H9 (cell line): ENCODE measurements at places on chromosomes 1 and 21. TPM values are rescaled to one million over a fixed set of nuclear protein-coding genes. Genes with fewer than 3 reads are reported as not detected.

NRIP1 gene
- 9.8 and 10.4 TPM in 2 replicates for total RNA-seq

OR2T11 gene
- not detected in 2 replicates for total RNA-seq

FCAMR gene
- total RNA-seq = not detected in 2 replicates

PADI4 gene
- total RNA-seq = 0.13 and 0.18 TPM in 2 replicates

NRDC gene
- 147 TPM in 2 replicates for total RNA-seq

HEYL gene
- total RNA-seq = 1.8 and 1.9 TPM in 2 replicates

GOLT1A gene
- total RNA-seq = 4.2 and 6.3 TPM in 2 replicates

ORC1 gene
- 44.3 and 46.4 TPM in 2 replicates for total RNA-seq

STX12 gene
- 9.9 and 10.6 TPM in 2 replicates for total RNA-seq

NUP210L gene
- 0.04 TPM in 1 of 2 replicates, not detected in the other for total RNA-seq

SYT14 gene
- 8.8 and 10.3 TPM in 2 replicates for total RNA-seq

SDCCAG8 gene
- 10.0 and 11.4 TPM in 2 replicates for total RNA-seq

GRCh38 chr1:150420560-150421265, 56.8 kb downstream of the RPRD2 start:
- no peak overlapping the region for H3K4me3 ChIP-seq
- no peaks in the 10 kb centered on the region for H3K4me1 ChIP-seq
- no peaks in the 10 kb centered on the region for H3K27me3 ChIP-seq
- no peak for DNase-seq
- no peak overlapping the region for H3K27ac ChIP-seq

DNA sequence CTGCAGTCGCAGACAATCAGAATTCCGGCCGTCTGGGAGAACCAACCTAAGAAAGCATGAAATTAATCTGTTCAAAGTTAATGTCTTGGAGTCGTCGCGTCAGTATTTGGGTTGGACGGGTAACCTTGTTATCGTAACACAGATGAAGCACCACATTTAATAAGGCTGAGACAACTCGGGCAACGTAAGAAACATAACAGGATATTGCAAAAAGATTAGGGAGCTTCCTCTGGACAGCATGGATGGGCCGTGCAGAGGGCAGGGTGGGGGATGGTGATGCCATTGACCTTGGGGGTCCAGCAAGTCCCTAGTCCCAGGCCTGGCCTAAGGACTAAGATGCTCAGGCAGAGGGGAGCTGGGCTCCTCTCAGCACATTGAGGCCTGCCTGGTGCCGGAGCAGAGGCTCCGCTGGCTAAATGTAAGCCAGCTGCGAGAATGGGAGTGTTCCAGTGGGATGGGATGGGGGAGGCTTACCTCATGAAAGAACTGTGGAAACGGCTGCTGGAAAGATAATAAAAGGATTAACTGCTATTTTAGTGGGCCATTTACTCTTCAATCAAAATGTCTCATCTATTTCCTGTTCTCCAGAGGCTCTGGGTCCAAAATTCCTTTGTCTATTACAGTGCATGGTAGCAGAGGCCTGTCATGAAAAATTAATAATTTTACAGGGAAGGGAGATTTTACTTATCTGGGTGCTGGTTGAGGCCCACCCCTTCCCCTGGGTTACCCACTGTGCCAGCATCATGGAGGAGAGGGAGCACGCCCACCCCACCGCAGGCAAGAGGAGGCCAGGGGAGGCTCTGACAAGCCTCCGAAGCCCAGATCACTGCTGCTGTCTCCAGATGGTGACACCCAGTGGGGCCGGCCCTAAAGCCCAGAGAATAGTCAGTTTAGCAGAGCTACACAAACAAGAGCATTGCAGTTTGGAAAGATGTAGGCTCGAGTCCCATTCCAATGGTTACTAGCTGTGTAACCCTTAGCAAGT, 131.6 kb downstream of the DMRTB1 start:
- DNase-seq = no peak
- H3K27me3 ChIP-seq = no peaks in the 10 kb centered on the region
- no peak overlapping the region for H3K4me3 ChIP-seq
- H3K36me3 ChIP-seq = no peaks in the 10 kb centered on the region
- no peak overlapping the region for H3K27ac ChIP-seq
- no peaks in the 10 kb centered on the region; the same call in 1 of the 2 replicates for H3K4me1 ChIP-seq

DNA sequence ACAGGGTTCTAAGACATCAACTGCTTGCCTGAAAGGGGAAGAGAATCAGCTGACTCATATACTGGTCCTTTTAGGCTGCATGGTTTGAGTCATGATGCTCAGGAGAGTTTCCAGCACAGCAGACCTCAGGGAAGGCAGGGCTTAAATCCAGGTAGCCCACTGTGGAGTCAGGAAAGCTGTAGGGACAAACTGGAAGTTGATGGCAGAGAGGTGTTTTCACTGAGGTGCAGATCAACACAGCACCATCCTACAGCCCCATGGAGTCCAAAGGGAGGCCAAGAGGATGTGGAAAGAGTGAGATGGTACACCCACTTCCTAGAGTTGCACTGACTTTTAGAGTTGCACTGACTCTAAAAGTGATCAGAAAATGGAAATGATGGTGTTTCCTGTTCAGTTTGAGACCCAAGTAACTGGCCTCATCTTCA, 252.4 kb upstream of the DUSP10 start:
- no peak overlapping the region for H3K4me3 ChIP-seq
- no peaks in the 10 kb centered on the region for H3K36me3 ChIP-seq
- no peak overlapping the region for H3K27ac ChIP-seq
- DNase-seq = no peak

GRCh38 chr1:26021647-26022403, at the start of gene EXTL1:
TSS of gene EXTL1 (plus strand) at chr1:26021775. CDS start at chr1:26022647, 872 bp downstream.
- H3K27me3 ChIP-seq = no peaks in the 10 kb centered on the region
- H3K36me3 ChIP-seq = no peaks in the 10 kb centered on the region
- H3K4me3 ChIP-seq = peak within 1 kb of the TSS; percentile 75
- H3K4me1 ChIP-seq = no peaks in the 10 kb centered on the region

DNA sequence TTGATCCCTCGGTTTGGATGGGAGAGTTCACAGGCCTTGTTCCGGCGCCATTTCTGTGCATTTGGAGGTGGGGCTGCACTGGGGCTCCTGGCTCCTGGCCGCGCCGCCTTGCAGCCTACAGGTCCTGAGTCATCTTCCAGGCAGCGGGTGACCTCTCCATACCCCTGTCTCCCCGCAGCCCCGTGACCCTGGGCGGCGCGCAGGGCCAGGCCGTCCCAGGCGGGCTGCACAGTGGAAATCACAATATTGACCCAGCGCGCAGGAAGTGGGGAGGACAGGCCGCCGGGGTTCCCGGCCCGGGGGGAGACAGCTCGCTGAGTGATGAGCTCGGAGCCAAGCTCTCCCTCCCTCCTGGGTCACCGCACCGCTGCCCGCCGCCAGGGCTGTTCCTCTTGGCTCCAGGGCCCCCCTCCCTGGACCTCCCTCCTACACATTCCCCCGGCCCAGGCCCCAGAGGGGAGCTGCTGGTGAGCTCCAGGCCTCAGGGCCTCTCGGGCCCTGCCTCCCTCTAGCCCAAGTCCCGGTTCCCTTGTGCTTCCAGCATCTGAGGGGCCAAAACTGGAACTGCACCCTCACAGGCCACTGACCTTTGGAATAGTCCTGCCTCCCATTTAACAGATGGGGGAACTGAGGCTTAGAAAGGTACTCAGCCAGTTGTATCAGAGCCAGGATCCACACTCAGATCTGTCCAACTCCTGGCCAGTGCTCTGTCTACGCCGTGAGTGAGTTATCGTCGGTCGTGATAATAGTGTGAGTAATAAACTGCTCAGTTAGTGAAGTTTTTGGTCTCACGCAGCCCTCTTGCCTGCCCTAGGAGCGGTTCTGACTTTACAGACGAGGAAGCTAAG, 142.9 kb upstream of the WNT4 start:
- H3K27ac ChIP-seq = no peak overlapping the region
- H3K27me3 ChIP-seq = no peaks in the 10 kb centered on the region
- H3K36me3 ChIP-seq = no peaks in the 10 kb centered on the region
- no peak for DNase-seq
- no peak overlapping the region for H3K4me3 ChIP-seq

DNA sequence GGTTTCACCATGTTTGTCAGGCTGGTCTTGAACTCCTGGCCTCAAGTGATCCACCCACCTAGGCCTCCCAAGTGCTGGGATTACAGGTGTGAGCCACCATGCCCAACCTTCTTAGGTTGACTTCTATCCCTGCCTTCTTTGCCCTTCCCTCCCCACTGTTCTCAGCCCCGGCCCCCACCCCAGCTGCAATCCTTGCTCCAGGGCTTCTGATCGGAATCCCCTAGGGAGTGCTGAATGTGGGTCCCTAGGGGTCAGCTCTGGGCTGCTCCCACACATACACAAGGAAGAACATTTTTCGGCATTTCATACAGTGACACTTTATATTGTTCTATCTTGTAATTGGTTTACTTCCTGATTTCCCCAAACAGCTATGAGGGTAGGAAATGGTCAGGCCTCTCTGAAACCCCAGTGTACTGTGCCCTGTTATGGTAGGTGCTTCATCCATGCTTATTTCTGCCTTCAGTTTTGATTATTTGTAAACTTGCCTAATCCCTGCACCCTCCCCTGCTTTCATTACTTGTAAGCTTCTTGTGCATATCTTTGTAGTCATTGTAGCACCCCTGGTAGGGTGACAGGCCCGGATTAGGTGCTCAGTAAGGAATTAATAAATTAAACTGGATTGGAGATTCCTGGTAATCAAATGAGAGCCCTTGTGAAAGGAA, 5.8 kb upstream of the SRP9 start:
- peaks cover 14% of the 10 kb centered on the region for H3K4me1 ChIP-seq
- H3K36me3 ChIP-seq = no peaks in the 10 kb centered on the region
- no peak overlapping the region for H3K4me3 ChIP-seq

DNA sequence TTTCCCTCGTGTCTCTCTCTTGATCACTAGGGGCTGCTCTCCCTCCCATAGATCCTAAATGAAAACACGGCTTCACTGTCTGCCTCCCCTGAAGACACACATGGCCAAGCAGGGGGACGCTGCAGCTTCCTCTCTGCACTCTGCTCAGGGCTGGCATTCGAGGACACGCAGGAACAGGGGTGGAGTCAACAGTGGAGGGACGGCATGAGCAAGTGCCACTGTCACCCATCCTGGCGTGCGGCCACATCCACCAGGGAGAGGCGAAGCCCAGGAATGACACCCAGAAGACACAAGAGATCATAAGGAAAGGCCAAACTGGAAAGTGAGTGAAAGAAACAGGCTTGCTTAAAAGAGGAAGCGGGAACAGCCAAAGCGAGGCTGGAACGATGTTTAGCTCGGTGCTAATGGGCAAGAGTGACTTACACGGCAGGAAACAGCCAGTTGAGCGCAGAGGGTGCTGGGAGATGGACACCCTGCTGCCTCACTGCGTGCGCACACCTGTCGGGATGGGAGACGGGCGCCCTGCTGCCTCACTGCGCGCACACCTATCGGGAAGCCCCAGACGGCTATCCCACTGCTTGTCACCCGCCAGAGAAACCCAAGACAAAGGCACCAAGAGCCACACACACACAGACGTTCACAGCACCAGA, 13.6 kb upstream of the C1QTNF12 start:
- no peak overlapping the region for H3K27ac ChIP-seq
- peaks cover 84% of the 10 kb centered on the region for H3K36me3 ChIP-seq
- DNase-seq = no peak

- H3K36me3 ChIP-seq = peaks cover 14% of the 10 kb centered on the region
- no peak overlapping the region for H3K27ac ChIP-seq
- peak overlapping the region; percentile 73 for H3K4me3 ChIP-seq
- peaks cover 10% of the 10 kb centered on the region for H3K4me1 ChIP-seq
These were observed 39.1 kb upstream of the WASF2 start for GRCh38 chr1:27528818-27529703.

DNA sequence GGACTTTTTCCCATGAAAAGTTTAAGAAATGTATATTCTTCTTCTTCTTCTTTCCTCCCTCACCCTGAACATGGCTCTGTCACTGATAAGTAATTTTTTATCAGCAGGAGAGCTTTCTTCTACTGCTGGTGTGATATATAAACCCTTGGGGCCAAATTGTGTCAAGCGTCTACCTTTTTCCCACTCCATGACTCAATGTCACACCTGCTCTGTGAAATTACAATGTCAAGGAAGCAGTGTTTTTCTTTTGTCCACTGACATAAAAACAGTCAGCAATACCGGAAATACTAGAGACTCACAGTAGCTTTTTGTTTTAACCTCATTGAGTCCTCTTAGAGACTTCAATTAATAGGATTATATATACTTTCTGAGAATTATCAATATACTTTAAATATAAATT, 416.2 kb upstream of the ADGRL4 start:
- no peak overlapping the region for H3K4me3 ChIP-seq
- no peaks in the 10 kb centered on the region for H3K27me3 ChIP-seq
- H3K27ac ChIP-seq = no peak overlapping the region
- DNase-seq = no peak

DNA sequence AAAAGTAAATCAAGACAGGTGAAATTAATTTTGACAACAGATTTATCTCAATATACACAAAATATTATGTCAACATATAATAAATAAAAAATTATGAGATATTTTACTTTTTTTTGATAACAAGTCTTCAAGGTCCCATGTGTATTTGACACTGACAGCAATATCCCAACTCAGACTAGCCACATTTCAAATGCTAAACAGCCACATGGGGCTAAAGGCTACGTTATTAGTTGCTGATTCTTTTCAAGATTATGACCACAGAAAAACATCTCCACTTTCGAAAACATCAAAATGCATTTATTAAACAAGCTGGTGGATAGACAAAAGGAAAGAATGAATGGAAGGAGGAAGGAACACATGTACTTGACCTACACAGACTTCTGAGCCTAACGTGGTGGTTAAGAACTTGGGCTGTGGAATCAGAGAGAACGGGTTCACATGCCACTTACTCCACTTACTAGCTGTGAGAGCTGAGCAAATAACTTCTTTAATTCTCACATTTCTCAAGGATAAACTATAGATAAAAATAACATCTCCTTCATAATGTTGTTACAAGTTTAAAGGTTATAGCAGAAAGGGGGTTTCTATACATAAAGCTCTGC, 13.4 kb downstream of the PTPN14 start:
- H3K27ac ChIP-seq = no peak overlapping the region
- H3K4me3 ChIP-seq = no peak overlapping the region
- H3K27me3 ChIP-seq = no peaks in the 10 kb centered on the region
- H3K4me1 ChIP-seq = peaks cover 2% of the 10 kb centered on the region; the same call in 1 of the 2 replicates
- peaks cover 15% of the 10 kb centered on the region for H3K36me3 ChIP-seq
- DNase-seq = no peak

- peaks cover 23% of the 10 kb centered on the region for H3K36me3 ChIP-seq
- no peak overlapping the region for H3K27ac ChIP-seq
- no peak for DNase-seq
- H3K4me1 ChIP-seq = no peaks in the 10 kb centered on the region
These were observed 686.9 kb upstream of the NCAM2 start for GRCh38 chr21:20311234-20311787.

- no peak overlapping the region for H3K27ac ChIP-seq
- H3K36me3 ChIP-seq = peaks cover 5% of the 10 kb centered on the region
- no peaks in the 10 kb centered on the region for H3K27me3 ChIP-seq
- H3K4me3 ChIP-seq = no peak overlapping the region
- peak; percentile 43 for DNase-seq
These were observed 126.1 kb downstream of the CDC42BPA start for GRCh38 chr1:227192163-227192562.

- peaks cover 5% of the 10 kb centered on the region for H3K36me3 ChIP-seq
- H3K4me1 ChIP-seq = no peaks in the 10 kb centered on the region
- no peaks in the 10 kb centered on the region for H3K27me3 ChIP-seq
- no peak for DNase-seq
These were observed 57.7 kb downstream of the RGSL1 start for GRCh38 chr1:182507685-182508084.

- H3K27ac ChIP-seq = no peak overlapping the region
- no peaks in the 10 kb centered on the region for H3K36me3 ChIP-seq
- no peaks in the 10 kb centered on the region for H3K27me3 ChIP-seq
- no peak for DNase-seq
These were observed 35.6 kb upstream of the MAB21L3 start for GRCh38 chr1:116075575-116075974.
